Activated naive CD4-positive, alpha-beta T cell treated with anti-CD3 and anti-CD28 coated beads, Interleukin-2, amount 10 ng/mL, durations not matched to agents 7 days and 5 days (primary cell): ENCODE measurements at places on chromosomes 6 and 20.

- H3K4me1 ChIP-seq, result peaks cover 14% of the 10 kb centered on the region
- no peak overlapping the region for H3K4me3 ChIP-seq
- H3K36me3 ChIP-seq, result peaks cover 3% of the 10 kb centered on the region
- DNase-seq, result no peak
- no peaks in the 10 kb centered on the region for H3K27me3 ChIP-seq
These were observed 85.3 kb downstream of the TRMT6 start for GRCh38 chr20:5864873-5865587.

- H3K4me1 ChIP-seq, result peaks cover 66% of the 10 kb centered on the region
- peak overlapping the region; percentile 88 for H3K27ac ChIP-seq
- H3K36me3 ChIP-seq, result peaks cover 52% of the 10 kb centered on the region
- no peak for DNase-seq
- H3K4me3 ChIP-seq, result peak overlapping the region; percentile 89
These were observed 1.3 kb downstream of the NOP56 start for GRCh38 chr20:2653556-2654383.

GRCh38 chr20:53346335-53346648 is 247.3 kb downstream of the ZNF217 start:
- H3K36me3 ChIP-seq, result no peaks in the 10 kb centered on the region
- no peak overlapping the region for H3K4me3 ChIP-seq
- DNase-seq, result no peak
- no peaks in the 10 kb centered on the region for H3K27me3 ChIP-seq
- peaks cover 5% of the 10 kb centered on the region for H3K4me1 ChIP-seq
- no peak overlapping the region for H3K27ac ChIP-seq

- no peak overlapping the region for H3K27ac ChIP-seq
- H3K4me1 ChIP-seq, result no peaks in the 10 kb centered on the region
- no peak overlapping the region for H3K4me3 ChIP-seq
- no peak for DNase-seq
- peaks cover 26% of the 10 kb centered on the region for H3K27me3 ChIP-seq
These were observed 81.6 kb downstream of the KCNB1 start for GRCh38 chr20:49400904-49401303.

DNA sequence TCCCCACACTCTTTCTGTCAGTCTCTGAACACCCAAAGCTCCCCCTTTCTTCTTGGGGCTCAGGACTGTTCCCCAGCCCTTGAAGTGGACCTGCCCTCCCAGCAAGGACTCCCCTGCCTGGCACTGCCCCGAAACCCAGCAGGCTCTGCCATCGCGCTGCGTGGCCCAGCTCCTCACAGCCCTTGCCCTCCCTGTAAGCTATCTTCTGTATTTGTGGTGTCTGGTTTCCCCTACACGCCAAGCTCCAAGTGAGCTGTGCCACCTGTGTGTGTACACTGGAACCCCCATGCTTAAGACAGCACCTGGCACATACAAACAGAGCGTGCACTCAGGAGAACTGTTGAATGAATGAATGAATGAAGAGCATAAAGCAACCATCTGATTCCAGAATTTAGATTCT is 57.7 kb downstream of the TMEM242 start:
- H3K4me3 ChIP-seq, result no peak overlapping the region
- no peak overlapping the region for H3K27ac ChIP-seq
- DNase-seq, result no peak
- H3K4me1 ChIP-seq, result no peaks in the 10 kb centered on the region

DNA sequence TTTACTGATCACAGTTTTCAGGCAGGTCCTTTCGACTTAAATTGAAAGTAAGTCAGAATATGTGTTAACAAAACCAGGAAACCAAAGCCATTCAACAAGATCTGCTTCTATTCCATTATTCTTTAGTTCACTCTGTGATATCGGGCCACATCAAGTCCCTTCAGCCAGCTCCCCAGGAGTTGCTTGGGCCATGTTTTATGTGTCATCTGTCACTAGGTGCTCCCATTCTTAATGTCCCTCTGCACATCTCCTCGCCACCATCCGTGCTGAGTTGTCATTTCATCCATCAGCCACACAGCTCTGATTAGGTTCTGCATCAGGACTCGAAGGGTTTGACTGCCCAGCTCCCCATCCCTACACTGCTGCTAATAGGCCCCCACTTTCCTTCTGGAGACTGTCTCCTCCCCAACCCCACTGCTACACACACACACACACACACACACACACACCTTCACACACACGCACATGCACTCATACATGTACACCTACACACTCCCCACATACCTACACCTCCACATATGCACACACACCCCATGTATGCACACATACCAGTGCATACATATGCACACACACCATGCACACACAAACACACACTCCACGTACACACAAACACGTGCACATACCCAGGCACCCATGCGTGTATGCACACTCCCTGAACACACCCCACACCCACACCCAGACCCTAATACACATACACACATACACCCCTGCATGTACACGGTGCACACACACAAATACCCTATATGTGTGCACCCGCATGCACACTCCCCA is 143.3 kb upstream of the GMDS start:
- H3K4me3 ChIP-seq, result no peak overlapping the region
- H3K36me3 ChIP-seq, result no peaks in the 10 kb centered on the region
- DNase-seq, result no peak
- no peak overlapping the region for H3K27ac ChIP-seq

GRCh38 chr6:144195671-144196270 is 45.5 kb downstream of the STX11 start:
- H3K36me3 ChIP-seq, result peaks cover 3% of the 10 kb centered on the region
- H3K4me1 ChIP-seq, result peaks cover 5% of the 10 kb centered on the region
- H3K4me3 ChIP-seq, result no peak overlapping the region
- no peak overlapping the region for H3K27ac ChIP-seq

DNA sequence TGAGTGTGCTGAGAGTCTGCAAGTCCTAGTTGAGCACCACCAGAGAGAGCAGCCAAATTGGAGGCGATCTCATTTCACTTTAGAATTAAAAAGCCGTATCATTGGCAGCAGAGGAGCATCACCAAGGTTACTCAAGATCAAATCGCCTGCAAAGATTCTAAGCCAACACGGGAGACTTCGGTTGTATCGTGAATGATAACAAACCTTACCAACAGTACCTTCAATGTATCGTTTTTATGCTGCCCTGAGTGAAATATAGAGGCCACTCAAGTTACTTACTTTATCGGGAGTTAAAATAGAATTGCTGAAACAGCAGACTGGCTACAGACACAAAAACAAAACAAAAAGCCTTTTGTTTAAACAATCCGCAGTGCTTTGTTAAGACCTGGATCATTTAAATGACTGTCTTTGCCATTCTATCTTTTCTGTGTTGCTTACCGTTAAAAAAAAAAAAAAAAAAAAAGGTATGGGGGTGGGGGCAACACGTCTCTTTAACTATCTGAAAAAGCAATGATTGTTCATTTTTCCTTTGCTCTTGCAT is 14.2 kb downstream of the NHSL1 start:
- no peaks in the 10 kb centered on the region for H3K36me3 ChIP-seq
- H3K27me3 ChIP-seq, result peaks cover 5% of the 10 kb centered on the region
- no peak overlapping the region for H3K27ac ChIP-seq
- H3K4me3 ChIP-seq, result no peak overlapping the region

- H3K4me1 ChIP-seq, result no peaks in the 10 kb centered on the region
- no peaks in the 10 kb centered on the region for H3K36me3 ChIP-seq
- DNase-seq, result no peak
- no peak overlapping the region for H3K4me3 ChIP-seq
These were observed 122.3 kb downstream of the CEBPB start for GRCh38 chr20:50312682-50313521.

DNA sequence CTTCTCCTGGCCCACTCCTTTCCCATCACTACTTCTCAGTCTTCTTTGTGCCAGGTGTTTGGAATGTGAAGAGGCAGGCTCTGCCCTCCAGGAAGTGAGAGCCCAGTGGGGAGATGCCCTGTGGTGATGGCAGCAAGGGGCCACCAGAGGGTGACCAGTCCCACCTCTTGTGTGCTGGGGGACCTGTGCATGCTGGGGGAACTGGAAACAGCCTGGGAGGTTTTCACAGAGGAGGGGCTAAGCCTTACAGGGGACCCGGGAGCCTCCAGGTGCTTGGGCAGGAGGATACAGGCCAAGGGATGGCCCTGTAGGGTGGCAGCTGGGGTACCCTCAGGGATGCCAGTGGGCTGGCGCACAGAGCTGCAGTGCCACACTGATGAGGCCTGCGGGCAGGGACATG is 72.3 kb downstream of the RAMACL start:
- no peak for DNase-seq
- H3K4me1 ChIP-seq, result no peaks in the 10 kb centered on the region
- no peaks in the 10 kb centered on the region for H3K36me3 ChIP-seq
- H3K27ac ChIP-seq, result no peak overlapping the region
- H3K27me3 ChIP-seq, result no peaks in the 10 kb centered on the region

- no peaks in the 10 kb centered on the region for H3K27me3 ChIP-seq
- no peak overlapping the region for H3K27ac ChIP-seq
- no peak overlapping the region for H3K4me3 ChIP-seq
- H3K36me3 ChIP-seq, result no peaks in the 10 kb centered on the region
- no peak for DNase-seq
These were observed 151.0 kb downstream of the ADAT2 start for GRCh38 chr6:143299253-143300166.

DNA sequence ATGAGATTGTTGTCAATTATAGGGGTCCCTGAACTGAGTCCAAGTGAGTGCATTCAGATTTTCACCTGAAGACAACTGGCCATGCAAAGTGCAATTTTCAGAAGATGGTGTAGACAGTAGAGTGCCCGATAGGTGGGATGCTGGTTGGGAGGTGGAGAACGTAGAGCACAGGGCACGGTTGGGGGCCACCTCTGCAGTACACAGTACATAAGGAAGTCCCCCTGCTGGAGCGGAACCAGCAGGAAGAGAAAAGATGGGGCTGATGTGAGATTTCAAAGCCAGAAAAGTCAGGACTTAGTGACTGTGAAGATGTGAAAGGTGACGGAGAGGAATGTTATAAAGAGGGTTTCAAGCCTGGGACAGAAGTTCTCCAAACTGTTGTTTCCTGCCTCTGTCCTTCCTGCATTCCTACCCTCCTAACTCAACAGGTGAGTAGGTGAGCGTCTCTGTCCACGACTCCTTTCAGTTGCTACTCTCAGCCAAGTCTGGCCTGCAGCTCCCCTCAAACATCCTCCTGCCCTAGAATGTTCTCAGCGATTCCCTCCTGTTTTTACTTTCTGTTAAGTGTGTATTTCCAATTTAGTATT is 330.8 kb downstream of the PRL start:
- H3K4me3 ChIP-seq, result no peak overlapping the region
- H3K27me3 ChIP-seq, result no peaks in the 10 kb centered on the region
- no peak for DNase-seq

GRCh38 chr6:33091957-33092356 is 16.2 kb downstream of the HLA-DPB1 start:
- no peak overlapping the region for H3K27ac ChIP-seq
- H3K27me3 ChIP-seq, result peaks cover 26% of the 10 kb centered on the region
- no peaks in the 10 kb centered on the region for H3K4me1 ChIP-seq
- no peaks in the 10 kb centered on the region for H3K36me3 ChIP-seq
- no peak overlapping the region for H3K4me3 ChIP-seq
- peak; percentile 74 for DNase-seq

DNA sequence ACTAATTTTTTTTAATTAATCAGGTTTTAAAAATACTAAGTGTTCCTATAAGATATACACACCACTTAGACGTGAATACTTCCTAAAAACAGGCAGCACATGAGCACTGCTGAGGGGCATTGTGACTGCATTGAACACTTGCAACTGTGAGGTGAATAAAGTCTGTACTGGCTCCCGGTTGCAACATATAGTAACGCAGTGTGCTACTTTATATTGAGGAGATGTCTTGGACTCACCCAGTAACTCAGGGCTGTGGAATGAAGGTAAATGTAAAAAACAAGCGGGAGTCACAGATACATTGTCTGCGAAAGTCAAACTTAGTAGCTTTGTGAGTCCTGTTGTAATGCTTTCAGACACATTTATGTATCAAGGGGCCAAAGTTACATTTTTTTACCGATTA is 17.0 kb upstream of the HLA-A start:
- DNase-seq, result no peak
- peak overlapping the region; percentile 86 for H3K4me3 ChIP-seq
- peaks cover 40% of the 10 kb centered on the region for H3K4me1 ChIP-seq
- H3K27ac ChIP-seq, result peak overlapping the region; percentile 94
- H3K36me3 ChIP-seq, result peaks cover 5% of the 10 kb centered on the region

DNA sequence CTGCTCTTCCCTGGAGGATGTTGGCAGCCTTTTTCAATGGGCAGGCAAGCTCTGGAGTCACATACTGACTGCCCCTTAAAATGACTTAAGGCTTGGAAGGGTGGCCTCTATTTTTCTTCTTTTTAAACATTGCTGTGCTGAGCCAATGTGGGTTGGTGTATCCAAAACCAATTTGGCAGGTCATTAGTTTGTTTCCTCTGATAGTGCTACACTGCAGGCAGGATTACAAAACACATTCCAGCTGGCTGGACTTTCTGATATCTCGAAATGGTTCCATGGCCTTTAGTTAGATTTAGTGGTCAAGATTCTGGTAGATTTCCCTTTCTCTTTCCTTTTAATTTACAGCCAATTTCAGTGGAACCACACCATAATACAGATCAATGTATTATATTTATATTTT is 28.1 kb upstream of the BMP2 start:
- no peak overlapping the region for H3K4me3 ChIP-seq
- no peaks in the 10 kb centered on the region for H3K36me3 ChIP-seq

- H3K4me1 ChIP-seq, result peaks cover 44% of the 10 kb centered on the region
- H3K4me3 ChIP-seq, result no peak overlapping the region
- H3K27me3 ChIP-seq, result no peaks in the 10 kb centered on the region
- peak; percentile 54 for DNase-seq
- peak overlapping the region; percentile 82 for H3K27ac ChIP-seq
These were observed 108.4 kb downstream of the HUS1B start for GRCh38 chr6:548517-548916.

DNA sequence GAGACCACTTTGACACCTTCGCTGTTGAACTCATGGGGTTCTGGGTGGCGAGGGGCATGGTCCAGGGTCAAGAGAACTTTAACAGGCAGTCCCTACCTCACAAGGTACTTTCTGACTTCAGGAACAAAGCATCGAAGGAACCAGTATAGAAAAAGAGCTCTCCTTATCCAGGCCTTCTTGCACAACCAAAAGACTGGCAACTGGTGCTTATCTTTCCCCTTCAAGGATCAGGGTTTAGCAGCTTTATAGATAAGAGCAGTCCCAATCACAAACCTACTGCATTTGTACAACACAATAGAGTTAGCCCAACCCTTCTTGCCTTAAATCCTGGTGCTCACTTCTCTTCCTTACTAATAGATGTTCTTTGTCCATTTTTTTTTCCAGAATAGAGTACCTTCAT is 116.3 kb downstream of the SNX5 start:
- H3K27me3 ChIP-seq, result peaks cover 17% of the 10 kb centered on the region
- DNase-seq, result no peak
- no peak overlapping the region for H3K4me3 ChIP-seq
